ENCODE measurements at places on chromosomes 5 and 9. TPM values are rescaled to one million over a fixed set of nuclear protein-coding genes. Genes with fewer than 3 reads are reported as not detected.

FAM221B gene
- not detected for total RNA-seq

EQTN gene
- total RNA-seq: not detected

PCDHGB7 gene
- total RNA-seq: not detected

SAPCD2 gene
- total RNA-seq: 13.7 TPM

IRGM gene
- 1.4 TPM for total RNA-seq

PDE6A gene
- not detected for total RNA-seq

SLC6A3 gene
- total RNA-seq: not detected

MYORG gene
- 5.5 TPM for total RNA-seq

OR1J2 gene
- total RNA-seq: not detected

C5orf46 gene
- not detected for total RNA-seq

CD72 gene
- total RNA-seq: 13.1 TPM

TMC1 gene
- total RNA-seq: not detected

RANBP3L gene
- not detected for total RNA-seq

DNA sequence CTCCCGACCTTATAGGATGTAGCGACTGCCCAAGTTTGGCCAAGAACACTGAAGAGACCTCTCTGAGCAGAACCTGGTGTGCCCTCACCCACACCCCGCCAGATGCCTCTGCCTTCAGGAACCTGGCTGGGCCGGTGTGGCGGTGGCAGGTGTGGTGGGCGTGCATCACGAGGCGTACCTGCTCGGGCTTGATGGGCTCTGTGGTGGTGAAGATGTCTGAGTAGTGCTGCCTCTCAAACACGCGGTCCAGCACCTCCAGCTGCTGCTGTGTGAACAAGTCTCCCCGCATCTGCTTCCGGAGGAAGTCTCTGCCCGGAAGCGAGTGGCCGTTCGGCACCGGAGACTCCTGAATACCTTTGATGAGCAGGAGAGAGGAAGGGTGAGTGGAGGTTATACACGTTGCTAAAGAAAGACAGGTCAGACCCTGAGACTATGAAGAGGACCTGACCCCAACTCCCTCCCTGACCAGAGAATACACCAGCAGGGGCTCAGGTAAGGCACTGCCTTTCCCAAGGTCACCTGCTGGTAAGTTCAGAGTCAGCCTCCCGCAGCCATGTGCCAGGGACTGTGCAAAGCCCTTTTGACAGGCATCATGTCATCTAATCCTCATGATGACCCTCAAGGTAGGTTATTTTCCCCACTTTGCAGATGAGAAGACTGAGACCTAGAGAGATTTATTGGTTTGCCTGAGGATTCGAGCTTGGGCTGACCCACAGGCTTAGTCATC, 67.5 kb downstream of the PAX5 start:
- DNase-seq: no peak

GRCh38 chr9:75500479-75500878, 390.0 kb upstream of the PCSK5 start:
- DNase-seq: no peak

GRCh38 chr5:107542428-107542827, 128.3 kb downstream of the EFNA5 start:
- no peak for DNase-seq

DNA sequence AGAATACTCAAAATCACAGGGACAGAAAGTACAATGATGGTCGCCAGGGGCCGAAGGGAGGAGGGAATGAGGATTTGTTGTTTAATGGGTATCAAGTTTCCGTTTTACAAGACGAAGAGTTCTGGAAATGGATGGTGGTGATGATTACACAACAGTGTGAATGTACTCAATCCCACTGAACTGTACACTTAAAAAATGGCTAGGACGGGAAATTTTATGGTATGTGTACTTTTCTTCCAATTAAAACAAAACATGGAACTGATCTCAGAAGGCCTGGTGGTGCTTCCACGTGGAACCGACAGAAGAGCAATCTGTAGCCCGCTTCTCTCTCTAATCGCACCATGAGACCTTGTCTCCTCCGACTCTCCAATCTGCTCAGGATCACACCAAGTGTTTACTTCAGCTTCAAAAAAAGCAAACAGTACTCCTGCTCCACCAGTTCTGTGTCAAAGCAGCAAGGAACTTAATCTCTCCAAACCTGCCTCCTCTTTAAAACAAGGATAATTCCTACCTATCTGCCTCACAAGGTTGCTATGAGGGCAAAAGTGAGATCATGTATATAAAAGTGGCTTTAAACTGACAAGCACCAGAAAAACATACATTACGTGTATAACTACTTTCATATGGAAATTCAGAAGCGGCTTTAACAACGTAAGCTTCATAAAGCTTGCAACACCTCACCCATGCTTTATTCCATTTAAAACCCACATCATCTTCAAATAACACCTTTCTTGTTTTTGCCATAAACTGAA, 2.1 kb downstream of the ECPAS start:
- no peak for DNase-seq

GRCh38 chr5:124461941-124462340, 284.5 kb downstream of the ZNF608 start:
- no peak for DNase-seq

- no peak for DNase-seq
Observed at GRCh38 chr5:173882632-173883031, 5.5 kb upstream of the CPEB4 start.

- peak; percentile 82 for DNase-seq
Observed at GRCh38 chr9:97889941-97890887, 32.1 kb downstream of the TRMO start.

- no peak for DNase-seq
Observed at GRCh38 chr9:30280229-30280900, 2104.1 kb upstream of the ACO1 start.

- no peak for DNase-seq
Observed at GRCh38 chr5:174073122-174073660, 27.7 kb downstream of the NSG2 start.

DNA sequence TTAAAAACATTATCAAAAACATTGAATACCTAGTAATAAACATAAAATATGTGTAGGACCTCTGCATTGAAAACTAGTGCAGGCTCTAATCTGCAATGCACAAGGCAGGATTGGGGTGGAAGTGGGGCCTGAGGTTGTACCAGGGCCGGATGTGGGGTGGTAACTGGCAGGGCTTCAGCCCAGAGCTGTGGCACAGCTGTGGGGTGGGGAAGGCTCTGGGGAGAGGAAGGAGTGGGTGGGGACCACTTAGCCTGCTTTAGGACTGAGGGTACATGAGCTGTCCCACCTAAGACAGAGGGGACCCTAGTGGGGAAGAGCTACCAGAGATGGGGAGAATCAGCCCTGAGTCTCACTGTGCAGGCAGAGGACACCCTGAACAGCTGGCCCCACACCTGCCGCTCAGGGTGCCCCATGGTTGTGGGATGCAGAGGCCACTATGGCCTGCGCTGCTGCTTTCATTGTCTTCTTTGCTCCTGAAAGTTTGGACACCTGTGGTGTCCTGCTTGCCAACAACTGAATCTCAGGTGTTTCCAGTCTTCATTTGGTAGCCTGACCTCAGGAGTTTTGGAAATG, 311.4 kb downstream of the TLE4 start:
- DNase-seq: peak; percentile 76

- no peak for DNase-seq
Observed at GRCh38 chr5:83551821-83552220, 80.3 kb downstream of the VCAN start.

GRCh38 chr5:156409834-156410233, 82.9 kb downstream of the SGCD start:
- DNase-seq: no peak

DNA sequence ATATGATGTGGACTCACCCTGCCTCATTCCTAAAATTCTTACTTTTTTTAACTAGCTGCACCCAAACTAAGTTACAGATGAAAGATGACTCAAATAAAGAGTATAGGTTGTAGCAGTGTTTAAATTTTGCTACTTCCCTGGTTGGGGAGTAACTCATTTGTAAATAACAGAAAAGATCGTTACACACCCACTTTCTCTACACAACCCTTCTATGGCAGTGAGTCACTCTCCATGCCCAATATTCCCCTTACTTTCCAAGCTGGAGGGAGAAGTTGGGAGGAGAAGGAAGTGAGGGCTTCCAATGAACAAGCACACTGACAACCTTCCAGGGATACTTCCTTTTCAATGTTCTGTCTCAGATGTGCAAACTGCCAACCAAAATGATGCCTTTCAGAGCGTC, 1.9 kb downstream of the RASEF start:
- no peak for DNase-seq

- DNase-seq: no peak
Observed at GRCh38 chr9:72352911-72353388, 12.1 kb downstream of the ZFAND5 start.

GRCh38 chr9:96524045-96524444, 74.1 kb downstream of the HABP4 start:
- no peak for DNase-seq

- DNase-seq: no peak
Observed at GRCh38 chr9:20995616-20996015, 35.8 kb downstream of the HACD4 start.

- DNase-seq: no peak
Observed at GRCh38 chr5:107778647-107779046, 107.9 kb upstream of the EFNA5 start.

DNA sequence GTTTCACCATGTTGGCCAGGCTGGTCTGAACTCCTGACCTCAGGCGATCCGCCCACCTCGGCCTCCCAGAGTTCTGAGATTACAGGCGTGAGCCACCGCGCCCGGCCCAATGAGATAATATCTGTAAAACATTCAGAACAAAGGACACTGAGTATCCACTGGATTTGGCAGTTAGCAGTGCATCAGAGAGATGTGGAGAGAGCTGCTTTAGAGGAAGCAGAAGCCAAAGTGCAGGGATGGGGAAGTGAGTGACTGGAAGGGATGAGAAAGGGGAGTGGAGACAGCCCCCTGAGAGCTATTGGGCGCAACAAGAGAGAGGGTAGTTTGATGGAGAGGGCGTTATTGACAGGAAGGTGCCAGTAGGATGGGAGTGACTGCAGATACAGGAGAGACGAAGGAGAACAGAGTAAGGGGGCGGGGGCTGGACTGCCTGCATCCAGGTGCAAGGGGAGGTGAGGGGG, 157.5 kb upstream of the SHB start:
- peak; percentile 17 for DNase-seq

DNA sequence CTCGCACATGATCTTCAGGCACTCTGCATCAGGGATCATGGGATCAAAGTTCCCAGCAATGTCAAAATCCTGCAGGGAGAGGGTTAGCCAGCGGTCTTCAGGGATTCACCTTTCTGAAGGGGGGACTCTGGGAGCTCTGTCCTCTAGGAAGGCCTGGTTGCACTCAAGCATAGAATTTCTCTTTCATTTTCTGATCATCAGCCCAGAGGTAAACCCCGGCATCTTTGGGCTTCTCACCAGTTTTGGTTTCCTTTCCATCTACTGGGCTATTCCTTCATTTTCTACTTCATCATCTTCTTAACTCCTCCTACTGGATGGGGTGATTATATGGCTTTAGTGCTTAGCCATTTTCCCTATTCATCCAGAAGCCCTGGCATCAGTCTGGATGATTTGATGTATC, 4.6 kb upstream of the DND1 start:
- no peak for DNase-seq

DNA sequence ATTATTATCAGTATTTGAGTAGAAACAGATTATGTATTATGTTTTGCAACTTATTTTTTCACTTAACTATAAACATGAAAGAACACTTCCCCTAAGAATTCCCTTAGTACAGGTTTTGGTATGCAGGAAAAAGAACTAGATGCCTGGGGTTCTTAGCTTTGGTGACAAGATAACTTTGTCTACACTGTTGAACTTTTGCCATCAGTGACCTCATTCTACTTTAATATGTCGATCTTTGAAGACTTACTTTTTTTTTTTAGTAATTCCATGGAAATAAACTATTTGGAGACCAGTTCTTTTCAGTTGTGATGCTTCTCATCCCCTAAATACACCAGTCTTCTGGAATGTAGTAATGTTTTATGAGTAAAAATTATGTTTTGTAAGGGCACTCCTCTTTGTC, 34.3 kb downstream of the ZNF462 start:
- no peak for DNase-seq

GRCh38 chr9:85248514-85249312, 493.0 kb downstream of the AGTPBP1 start:
- no peak for DNase-seq

DNA sequence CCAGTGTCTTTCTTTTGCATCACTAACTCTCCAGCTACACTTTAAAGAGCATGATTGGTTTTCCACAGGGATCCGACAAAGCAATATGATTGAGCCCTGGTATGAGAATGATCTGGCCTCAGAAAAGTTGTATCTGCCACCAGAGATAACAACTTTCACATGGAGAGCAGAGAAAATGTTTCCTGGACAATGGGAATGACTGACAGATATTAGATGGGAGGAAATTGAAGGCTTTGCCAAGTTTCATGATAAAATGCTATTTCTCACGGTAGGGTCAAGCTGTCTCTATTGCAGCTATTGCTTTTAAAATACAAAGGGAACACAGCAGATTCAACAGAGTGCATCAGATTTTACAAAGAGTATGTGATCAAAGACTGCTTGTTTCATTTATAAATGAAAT, 56.4 kb upstream of the GLIS3 start:
- DNase-seq: no peak

GRCh38 chr5:177117441-177118045, 16.0 kb upstream of the NSD1 start:
- no peak for DNase-seq

DNA sequence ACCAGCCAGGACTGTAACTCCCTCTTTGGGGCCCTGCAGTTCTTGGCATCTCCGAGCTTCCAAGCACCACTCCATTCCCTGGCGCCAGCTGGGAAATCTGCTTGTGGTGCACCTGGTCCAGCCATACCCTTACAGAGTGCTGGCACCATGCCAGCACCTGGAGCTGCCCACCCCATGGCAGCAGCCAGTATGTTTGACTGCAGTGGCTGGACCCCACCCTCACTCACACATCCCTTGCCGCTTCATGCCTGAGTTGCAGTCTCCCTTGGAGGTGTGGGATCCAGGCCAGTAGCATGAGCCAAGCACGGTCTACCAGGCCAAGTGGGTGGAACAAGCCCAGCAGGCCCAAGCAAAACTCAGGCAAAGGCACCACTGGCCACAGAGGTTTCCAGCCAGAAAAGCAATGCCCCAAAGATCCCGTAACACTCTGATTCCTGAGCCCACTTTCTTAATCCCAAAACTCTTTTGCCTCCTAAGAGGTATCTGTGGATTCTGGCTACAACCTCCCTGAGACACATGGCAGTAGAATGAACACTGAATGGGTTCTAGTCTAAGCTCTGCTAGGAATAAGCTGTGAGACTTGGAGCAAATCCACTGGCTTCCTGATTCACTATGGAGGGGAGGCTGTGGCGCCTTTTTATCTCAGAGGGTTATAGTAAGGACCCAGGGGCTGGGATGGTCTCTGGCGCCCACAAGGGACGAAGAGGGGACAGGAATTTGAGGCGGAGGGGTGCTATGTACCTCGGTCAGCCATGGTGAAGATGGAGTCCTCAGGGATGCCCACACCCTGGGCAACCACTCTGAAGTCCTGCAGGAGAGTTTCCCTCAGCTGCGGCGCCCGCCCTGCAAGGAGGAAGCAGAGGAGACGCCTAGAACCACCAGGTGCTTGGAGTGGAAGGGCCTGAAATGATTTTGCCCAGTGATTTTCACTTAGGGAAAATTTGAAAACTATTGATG, 5.6 kb downstream of the AMBP start:
- DNase-seq: no peak

- DNase-seq: no peak
Observed at GRCh38 chr5:39608024-39608423, 183.2 kb upstream of the DAB2 start.

GRCh38 chr5:95390812-95391492, at the start of gene FAM81B:
TSS of gene FAM81B (plus strand) at chr5:95391366. CDS start at chr5:95391390, 24 bp downstream.
- DNase-seq: no peak

GRCh38 chr9:136512651-136513071, 29.8 kb upstream of the SEC16A start:
- DNase-seq: peak; percentile 43
